ENCODE measurements at places on chromosomes 1 and 21.

DNA sequence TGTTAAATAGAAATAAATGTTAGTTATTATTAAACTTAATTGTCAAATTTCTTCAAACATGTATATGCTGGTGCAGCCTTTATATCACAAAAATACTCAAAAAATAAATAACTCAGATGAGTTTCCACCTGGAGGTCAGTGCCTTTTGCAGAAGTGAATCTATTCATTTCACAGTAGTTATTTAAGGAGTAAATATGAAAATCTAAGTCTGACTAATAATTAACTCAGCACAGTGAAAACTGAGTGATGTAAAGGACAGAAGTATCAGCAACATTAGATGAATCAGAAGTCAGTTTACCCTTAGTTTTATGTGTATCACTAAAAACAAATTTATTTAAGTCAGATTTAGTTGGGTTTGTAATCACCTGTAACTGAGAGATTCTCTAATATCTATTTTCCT, 2135.4 kb downstream of the MRPL39 start:
- DNase-seq: no peak

- DNase-seq: no peak
These were observed 5.7 kb upstream of the ACBD6 start for GRCh38 chr1:180507795-180508724.

GRCh38 chr1:111729271-111729921, 9.8 kb downstream of the INKA2 start:
- DNase-seq: no peak

GRCh38 chr21:15436031-15436430, 293.8 kb upstream of the USP25 start:
- no peak for DNase-seq

DNA sequence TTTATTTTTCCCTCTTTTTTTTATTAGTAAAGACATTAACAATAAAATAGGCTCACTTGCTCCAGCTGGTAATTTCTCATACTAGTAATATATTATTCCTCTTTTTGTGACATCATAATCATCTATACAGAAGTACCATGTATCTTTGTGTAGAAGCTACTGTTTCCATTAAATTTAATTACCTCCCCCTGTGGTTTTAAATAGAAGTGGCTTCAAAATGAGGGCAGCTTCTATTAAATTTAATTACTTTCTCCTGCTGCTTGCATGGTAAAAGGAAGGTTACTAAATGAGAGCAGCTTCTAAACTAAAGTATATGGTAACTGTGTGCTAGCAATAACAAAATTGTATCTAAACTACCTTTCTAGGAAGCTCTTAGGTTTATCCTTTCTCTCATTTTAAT, 94.0 kb downstream of the DPYD start:
- DNase-seq: no peak

DNA sequence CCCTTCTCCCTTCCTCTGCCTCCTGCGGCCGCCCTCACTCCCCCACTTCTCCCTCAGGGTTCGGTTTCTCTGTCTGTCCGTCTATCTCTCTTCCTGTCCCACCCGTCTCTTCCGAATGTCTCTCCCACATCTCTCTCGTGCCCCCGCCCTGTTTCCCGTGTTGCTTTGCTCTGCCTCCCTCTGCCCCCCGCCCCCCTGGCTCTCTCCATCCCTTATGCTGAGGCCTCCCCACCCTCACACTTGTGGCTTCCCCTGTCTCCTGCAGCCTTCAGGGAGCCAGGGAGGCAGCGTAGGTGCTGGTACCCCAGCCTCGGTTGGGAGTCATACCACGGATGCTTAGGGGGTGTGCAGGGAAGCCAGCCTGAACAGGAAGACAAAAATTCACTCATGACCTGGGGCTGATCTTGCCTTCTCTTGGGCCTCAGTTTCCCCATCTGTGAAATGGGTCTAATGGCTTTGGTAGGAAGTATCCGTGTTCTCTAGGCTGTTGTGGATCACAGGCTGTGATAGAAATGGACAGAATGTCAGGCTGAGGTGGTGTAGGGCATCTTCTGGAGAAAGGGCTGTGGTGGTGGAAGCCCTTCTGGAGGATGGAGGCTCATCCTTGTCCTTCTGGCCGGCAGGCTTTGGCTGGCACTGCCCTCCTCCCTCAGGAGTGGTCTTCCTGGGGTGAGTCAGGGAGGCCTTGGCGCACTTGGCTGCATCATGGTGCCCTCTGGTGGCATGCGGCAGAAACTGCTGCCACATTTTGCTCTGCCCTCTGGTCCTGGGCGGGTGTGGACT, 55.5 kb downstream of the FOXO6 start:
- peak; percentile 64 for DNase-seq

DNA sequence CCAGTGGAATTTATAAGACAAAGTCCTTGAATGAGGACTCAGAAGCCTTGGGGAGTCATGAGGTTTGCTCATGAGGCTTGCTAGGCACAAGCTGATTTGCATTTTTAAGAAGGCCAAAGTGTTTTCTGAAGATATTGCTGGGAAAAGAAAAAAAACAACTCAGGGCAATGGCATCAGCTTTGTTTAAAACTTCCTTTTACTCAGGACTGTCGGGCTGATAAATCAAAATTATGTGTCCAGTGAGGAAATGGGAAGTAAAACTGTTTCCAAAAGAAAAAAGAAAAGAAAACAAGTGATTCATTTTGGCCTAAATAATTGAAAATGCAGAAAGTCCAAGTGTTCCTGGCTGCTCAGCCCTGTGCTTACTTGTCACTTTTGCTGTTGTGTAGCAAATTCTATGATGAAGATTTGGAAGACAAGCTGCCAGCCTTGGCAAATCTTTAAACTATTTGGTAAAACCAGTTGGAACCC, 282.4 kb downstream of the HLX start:
- no peak for DNase-seq

DNA sequence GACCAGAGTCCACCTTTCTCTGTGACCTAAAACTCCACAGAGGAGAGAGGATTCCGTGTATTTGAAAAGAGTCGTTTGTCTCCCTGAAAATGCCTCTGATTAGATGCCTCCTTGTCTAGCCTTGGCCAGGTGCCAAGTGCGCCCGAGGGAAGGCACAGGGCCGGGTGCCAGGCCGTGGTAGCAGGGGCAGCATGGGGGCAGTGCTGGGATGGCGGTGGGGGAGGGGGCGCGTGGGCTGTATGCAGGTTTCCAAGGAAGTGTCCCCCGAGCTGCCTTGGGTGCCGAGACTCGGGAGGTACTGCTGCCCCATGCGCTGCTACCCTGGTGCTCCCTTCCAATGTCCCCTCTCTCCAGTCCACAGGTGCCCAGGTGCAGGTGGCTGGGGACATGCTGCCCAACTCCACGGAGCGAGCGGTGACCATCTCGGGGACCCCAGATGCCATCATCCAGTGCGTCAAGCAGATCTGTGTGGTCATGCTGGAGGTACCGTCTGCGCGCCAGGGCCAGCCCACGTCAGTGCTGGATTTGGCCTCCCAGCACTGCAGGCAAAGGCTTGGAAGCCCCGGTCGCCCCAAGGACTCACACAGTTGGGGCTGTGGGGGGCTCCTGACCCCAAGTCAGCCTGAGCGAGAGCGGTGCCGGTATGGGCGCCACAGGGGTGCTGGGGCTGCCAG, 70.9 kb upstream of the COL6A1 start:
- no peak for DNase-seq

- no peak for DNase-seq
These were observed 84.4 kb upstream of the CXADR start for GRCh38 chr21:17428484-17428869.

GRCh38 chr21:27804515-27804914, 837.6 kb upstream of the ADAMTS5 start:
- no peak for DNase-seq

- DNase-seq: no peak
These were observed 99.7 kb downstream of the UBR4 start for GRCh38 chr1:19110257-19110927.

GRCh38 chr1:230070321-230071208, 3.5 kb downstream of the GALNT2 start:
- DNase-seq: no peak
